Melanocyte of skin (primary cell): ENCODE measurements at places on chromosomes 4 and X. TPM values are rescaled to one million over a fixed set of nuclear protein-coding genes. Genes with fewer than 3 reads are reported as not detected.

Gene ASMT
- total RNA-seq, result not detected in 2 replicates

Gene SHROOM2
- 6.7 and 12.8 TPM in 2 replicates for total RNA-seq

Gene SORCS2
- total RNA-seq, result 0.33 and 0.46 TPM in 2 replicates

Gene MTTP
- total RNA-seq, result 0.36 and 1.4 TPM in 2 replicates

Gene ZAR1
- not detected in 2 replicates for total RNA-seq

Gene TRPC5OS
- total RNA-seq, result not detected in 2 replicates
